ENCODE measurements at places on chromosomes 12 and 14.
A peak's percentile ranks its signal among the peaks of the same experiment; 100 is the strongest.

DNA sequence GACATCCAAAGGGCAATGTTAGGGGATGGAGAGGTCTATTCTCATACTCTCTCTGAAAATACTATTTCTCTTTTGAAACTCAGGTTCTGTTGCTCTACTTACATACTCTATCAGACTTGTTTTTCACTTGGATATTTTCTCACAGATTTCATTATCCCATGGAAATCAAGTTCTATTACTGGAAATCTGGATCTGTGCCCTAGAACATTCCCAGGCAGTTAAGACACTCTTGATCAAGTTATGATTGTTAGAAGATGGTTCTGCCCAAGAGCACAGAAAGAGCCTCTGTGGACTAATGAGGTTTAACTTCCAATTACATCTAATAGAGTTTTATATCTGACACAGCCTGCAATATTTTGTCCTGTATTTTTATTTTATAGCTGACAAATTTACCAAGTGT, 591.0 kb upstream of the ATP2B1 start:
- no peak for DNase-seq

- DNase-seq, result no peak
Measured at GRCh38 chr14:70666361-70666686, 24.6 kb downstream of the TTC9 start.

DNA sequence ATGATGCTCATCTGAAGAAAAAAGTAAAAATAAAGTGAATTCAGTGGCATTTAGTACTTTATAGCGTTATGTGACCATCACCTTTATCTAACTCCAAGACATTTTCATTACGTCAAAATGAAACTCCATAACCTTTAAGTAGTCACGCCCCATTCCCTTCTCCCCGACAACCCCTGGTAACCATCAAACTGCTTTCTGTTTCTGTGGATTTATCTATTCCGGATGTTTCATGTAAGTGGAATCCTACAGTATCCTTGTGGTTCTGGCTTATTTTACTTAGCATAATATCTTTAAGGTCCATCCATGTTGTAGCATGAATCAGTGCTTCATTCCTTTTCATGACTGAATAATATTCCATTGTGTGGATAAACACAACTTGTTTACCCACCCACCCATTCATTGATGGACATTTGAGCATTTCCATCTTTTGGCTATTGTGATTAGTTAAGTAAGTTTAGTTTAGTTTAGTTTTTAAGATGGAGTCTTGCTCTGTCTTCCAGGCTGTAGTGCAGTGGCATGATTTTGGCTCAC, 18.5 kb upstream of the MAP1LC3B2 start:
- DNase-seq, result no peak

- no peak for DNase-seq
Measured at GRCh38 chr12:68190301-68190700, 30.8 kb upstream of the IFNG start.

- DNase-seq, result no peak
Measured at GRCh38 chr14:104184911-104185499, 46.6 kb downstream of the KIF26A start.

- DNase-seq, result no peak
Measured at GRCh38 chr12:52400906-52401305, 5.2 kb downstream of the KRT82 start.

DNA sequence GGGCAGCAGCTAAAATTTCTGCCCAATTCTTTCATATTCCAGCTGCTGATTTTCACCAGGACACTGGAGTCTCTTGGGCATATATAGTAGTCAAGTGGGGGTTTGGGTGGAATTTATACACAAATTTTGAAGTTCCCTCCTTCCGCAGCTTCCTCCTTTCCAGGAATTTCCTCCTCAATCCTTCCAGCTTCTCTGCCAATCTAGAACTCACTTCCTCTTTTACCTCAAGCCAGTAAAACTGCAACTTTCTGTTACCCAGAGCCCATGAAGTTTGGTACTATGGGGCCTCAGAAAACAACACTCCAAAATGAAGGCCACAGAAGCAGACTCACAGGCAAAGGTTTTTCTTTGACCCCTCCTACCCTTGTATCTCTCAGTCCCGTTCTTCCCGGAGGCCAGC, 51.7 kb upstream of the G2E3 start:
- DNase-seq, result no peak

- DNase-seq, result no peak
Measured at GRCh38 chr12:26845984-26846383, 13.0 kb upstream of the ITPR2 start.

GRCh38 chr12:119157978-119158377, 20.8 kb upstream of the HSPB8 start:
- no peak for DNase-seq

- no peak for DNase-seq
Measured at GRCh38 chr14:104923640-104924420, 849 bp upstream of the PLD4 start.

DNA sequence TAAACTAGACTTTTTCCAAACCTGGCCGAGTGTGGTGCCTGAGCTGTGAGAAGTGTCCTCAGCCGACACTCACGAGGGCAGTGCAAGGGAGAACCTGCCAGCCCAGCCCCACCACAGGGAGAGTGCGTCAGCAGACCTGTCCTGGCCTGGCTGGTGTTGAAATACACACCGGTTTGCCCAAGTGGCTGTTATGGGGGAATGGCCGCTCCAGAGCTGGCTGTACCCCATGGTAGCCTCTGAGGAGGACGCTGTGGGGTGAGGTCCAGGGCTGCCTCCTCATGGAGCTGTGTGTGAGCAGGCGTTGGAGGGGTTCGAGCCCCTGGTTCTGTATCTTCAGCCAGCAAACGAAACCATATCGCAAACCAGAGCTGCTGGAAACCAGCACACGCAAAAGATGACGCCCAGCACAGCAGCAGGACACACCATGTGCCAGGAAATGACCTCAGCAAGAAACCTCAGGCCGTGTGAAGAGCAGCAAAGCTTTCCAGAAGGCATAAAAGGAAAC, 9.4 kb downstream of the ANKRD9 start:
- no peak for DNase-seq

DNA sequence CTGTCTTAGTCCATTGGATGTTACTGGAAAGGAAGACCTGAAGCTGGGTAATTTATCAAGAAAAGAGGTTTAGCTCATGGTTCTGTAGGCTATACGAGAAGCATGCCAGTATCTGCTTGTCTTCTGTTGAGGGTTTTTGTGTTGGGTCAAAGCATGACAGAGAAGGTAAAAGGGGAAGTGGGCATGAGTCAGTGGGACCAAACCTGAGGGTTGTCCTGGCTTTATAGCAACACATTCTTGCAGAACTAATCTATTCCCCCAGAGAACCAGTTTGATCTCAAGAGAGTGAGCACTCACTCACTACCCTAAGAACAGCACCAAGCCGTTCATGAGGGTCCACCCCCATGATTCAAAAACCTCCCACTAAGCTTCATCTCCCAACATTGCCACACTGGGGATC, 19.0 kb upstream of the KRAS start:
- DNase-seq, result no peak

- no peak for DNase-seq
Measured at GRCh38 chr12:32444895-32445294, 45.5 kb downstream of the FGD4 start.

- DNase-seq, result no peak
Measured at GRCh38 chr12:53624956-53625355, 1.2 kb downstream of the ATF7 start.

- DNase-seq, result no peak
Measured at GRCh38 chr14:51430633-51431032, 190.6 kb downstream of the TMX1 start.

DNA sequence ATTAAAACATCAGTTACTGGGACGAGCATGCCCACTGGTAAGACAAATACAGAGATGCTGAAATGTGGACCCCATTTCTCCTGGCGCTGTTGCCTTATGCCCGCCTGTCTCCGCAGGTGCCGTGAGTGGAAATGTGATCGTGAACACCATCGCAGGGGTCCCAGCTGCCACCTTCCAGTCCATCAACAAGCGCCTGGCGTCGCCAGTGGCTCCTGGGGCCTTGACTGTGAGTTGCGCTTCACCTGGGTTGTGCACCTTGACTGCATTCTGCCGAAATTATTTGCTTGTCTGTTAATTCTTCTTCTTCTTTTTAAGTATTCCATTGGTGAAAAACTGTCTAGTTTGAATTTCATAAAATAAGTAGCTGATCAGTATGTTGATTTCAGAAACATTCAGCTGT, 89.1 kb downstream of the DDX51 start:
- DNase-seq, result no peak

- DNase-seq, result no peak
Measured at GRCh38 chr12:114018669-114019068, 52.5 kb upstream of the RBM19 start.

- DNase-seq, result peak; percentile 92
Measured at GRCh38 chr14:94080621-94081385, at the start of the genes DDX24 and IFI27L1. TSS of gene DDX24 (minus strand) at chr14:94081202. CDS start at chr14:94079742, 1,460 bp downstream. TSS of gene IFI27L1 (plus strand) at chr14:94081310. CDS start at chr14:94096938, 15,628 bp downstream.

- no peak for DNase-seq
Measured at GRCh38 chr14:34643361-34643760, 13.4 kb upstream of the SNX6 start.

DNA sequence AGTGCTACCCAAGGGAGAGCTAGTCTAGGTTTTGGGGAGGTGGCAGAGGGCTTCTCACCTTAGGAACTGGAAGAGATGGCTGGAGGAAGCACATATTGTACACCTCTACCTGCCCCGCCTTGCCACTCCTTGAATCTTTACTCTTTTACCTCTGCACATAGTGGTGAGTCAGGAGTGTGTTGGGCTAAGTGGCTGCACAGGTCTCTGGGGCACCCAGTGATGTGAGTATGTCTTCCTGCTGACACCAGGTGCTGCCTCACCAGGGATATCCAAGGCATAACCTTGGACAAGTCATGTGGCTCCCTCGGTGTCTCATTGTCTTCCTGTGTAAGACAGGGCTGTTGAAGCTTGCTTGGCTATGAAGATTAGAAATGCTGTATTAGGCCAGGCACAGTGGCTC, 19.8 kb upstream of the CABP1 start:
- DNase-seq, result no peak

- DNase-seq, result no peak
Measured at GRCh38 chr12:104190641-104191176, 24.9 kb upstream of the TXNRD1 start.

DNA sequence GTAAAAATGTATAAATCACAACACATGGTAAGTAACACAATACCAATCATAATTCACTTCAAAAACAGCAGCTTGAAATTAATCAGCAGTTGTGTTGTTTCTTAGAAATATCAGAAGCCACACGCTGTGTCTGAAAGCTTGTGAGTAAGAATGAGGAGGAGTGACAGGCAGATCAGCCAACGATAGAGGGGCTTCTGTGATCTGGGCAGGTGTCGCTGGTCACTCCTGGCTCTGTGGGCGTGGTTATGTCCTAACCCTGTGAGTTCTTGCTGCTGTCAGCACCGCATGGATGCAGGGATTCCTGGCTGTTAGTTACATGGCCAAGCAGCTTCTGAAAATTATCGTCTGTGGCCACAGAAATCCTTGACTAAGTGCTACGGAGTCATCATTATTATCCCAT, 123.4 kb downstream of the SLC25A47 start:
- DNase-seq, result no peak

DNA sequence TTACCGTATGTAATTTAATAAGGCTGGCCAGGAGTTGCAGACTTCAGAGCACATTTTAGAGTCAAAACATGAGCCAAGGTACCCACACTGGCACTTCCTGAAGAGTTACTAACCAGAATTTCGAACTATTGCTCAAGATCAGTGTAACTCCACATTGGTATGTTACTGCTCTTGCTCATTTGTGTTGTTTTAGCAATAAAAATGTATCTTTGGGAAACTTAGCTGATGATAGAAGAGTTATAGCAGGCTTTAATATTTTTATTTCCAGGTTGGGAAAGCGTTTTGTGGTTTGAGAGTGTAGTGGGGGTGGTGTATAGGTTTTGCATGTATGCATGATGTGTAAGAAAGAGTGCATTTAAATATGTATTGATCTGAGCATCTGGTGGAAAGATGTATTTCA, 96.6 kb downstream of the SCN8A start:
- DNase-seq, result no peak

DNA sequence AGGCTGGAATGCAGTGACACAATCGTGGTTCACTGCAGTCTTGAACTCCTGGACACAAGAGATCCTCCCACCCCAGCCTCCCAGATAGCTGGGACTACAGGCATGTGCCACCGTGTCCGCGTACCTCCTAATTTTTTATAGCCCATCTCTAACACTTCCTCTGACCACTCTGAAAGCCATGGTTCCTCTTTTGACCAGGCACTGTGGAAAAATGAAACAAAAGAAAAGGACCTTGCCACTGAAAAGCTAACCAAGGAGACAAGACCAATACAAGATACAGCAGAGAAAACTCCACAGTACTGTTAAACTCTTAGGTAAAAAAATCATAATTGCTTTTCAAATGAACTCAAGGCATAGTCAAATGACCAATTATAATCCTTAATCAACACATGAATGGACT, 233.3 kb downstream of the NEDD1 start:
- DNase-seq, result no peak

GRCh38 chr14:91732859-91733477, 1.1 kb upstream of the CATSPERB start:
- DNase-seq, result no peak

GRCh38 chr14:34722723-34723545, 8.5 kb upstream of the CFL2 start:
- no peak for DNase-seq

GRCh38 chr14:79551523-79551922, 659.8 kb downstream of the DIO2 start:
- DNase-seq, result no peak

DNA sequence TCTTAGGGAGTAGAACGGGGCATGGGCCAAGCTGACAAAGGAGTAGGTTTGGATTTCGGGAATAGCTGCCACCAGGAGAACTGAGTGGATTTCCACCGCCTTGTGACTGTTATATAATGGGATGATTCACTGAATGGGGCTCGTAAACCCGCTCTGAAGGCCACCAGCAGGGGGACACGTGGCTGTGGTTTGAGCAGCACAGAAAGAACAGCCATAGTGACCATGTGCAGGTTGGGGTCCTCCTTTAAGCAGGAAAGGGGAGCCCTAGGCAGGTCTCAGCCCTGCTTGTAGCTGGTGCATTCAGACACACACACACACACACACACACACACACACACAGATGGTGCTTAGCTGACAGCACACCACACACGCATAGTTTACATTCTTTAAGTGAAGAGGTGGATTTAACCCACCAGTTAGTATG, 8.6 kb upstream of the ASB2 start:
- no peak for DNase-seq

- no peak for DNase-seq
Measured at GRCh38 chr14:68981539-68981976, 2.5 kb upstream of the ACTN1 start.

DNA sequence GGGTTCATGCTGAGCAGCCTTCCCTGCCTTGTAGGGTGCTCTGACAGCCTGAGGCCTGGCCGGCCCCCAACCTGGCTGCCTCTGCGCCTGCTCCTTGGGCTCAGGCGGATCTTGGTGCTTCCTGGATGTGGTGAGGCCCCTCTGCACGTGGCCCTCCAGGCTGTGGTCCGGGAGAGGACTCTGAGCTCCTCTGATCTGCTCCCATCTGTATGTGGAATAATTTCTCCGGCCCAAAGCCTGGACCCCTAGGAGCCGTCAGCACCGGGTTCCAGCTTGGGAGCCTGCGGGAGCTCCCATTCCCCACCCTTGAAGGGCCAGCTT, 21.3 kb upstream of the EIF2B2 start:
- DNase-seq, result no peak

- no peak for DNase-seq
Measured at GRCh38 chr12:121653999-121654398, 15.5 kb downstream of the MORN3 start.

GRCh38 chr14:64971943-64972791, at the start of gene RAB15:
TSS of gene RAB15 (minus strand) at chr14:64972336. CDS start at chr14:64972076, 260 bp downstream.
- peak; percentile 23 for DNase-seq

GRCh38 chr14:68285421-68286179, 466.0 kb downstream of the RAD51B start:
- DNase-seq, result peak; percentile 28

GRCh38 chr12:50778663-50779590, 15.0 kb downstream of the ATF1 start:
- no peak for DNase-seq
